ENCODE measurements at places on chromosomes 13 and 19. TPM values are rescaled to one million over a fixed set of nuclear protein-coding genes. Genes with fewer than 3 reads are reported as not detected.

Gene CLEC11A
- 2.7 TPM for total RNA-seq

Gene ADAMTSL5
- total RNA-seq: 6.7 TPM

Gene OR4F17
- not detected for total RNA-seq

Gene RFXAP
- total RNA-seq: 2.6 TPM

Data from esophagus mucosa (tissue), 1 donor.